ENCODE measurements at places on chromosomes 4 and X.

GRCh38 chr4:34261799-34262314 is 1982.5 kb downstream of the ARAP2 start:
- no peak for DNase-seq

DNA sequence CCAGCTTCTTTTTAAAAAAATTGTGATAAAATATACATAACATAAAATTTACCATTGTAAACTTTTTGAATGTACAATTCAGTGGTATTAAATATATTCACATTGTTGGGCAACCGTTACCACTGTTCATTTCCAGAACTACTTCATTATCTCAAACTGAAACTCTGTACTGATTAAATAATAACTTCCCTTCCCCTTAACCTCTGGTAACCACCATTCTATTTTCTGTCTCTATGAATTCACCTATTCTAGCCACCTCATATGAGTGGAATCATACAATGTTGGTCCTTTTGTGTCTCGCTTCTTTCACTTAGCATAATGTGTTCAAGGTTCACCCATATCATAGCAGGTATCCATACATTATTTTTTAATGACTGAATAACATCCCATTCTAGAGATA is 8.3 kb downstream of the GPR50 start:
- DNase-seq, result no peak

GRCh38 chr4:71275004-71275403 is 63.8 kb upstream of the SLC4A4 start:
- no peak for DNase-seq

GRCh38 chrX:39750256-39750790 is 347.4 kb downstream of the BCOR start:
- no peak for DNase-seq

GRCh38 chr4:16213121-16213520 is 13.2 kb downstream of the TAPT1 start:
- no peak for DNase-seq

DNA sequence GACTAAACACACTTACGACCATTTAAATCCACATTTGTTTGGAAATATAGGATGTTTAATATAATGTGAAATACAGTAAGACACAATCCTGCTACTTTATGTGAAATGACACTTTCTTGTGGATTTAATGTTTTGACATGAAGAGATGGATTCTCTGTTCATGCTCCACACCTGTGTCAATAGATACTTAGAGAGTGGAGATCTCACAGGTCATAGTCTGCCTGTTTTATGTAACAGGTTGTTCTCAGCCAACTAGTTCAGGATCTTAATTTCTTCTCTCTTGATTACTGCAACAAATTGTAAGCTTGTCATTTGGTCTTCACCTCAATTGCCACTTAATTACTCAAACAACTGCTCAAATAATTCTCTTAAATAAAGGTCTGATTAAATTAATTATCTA is 1621.2 kb downstream of the PCDH7 start:
- no peak for DNase-seq

DNA sequence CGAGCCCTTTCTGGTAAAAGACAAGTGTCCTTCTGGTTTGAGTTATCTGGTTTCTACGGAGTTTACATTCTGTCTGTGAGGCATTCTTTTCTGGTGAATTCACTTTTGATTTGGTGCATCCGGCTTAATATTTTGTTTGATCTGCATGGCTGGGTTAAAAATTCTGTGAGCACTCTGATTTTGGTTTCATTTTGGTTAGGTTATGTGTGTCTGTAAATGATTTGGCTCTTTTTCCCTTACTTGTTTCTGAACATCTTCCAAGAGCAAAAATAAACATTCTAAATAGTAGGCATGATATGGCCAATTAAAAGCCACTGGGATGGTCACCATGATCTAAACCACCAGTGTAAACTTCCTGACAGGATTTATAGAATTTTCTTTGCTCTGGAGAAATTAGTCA is 85.7 kb upstream of the PTPN13 start:
- DNase-seq, result no peak
